Activated CD4-positive, alpha-beta memory T cell treated with anti-CD3 and anti-CD28 coated beads for 36 hours (primary cell): ENCODE measurements at places on chromosomes 1 and 21. TPM values are rescaled to one million over a fixed set of nuclear protein-coding genes. Genes with fewer than 3 reads are reported as not detected.

The KIRREL1 gene
- not detected for total RNA-seq

The BACE2 gene
- total RNA-seq = 0.77 TPM

DNA sequence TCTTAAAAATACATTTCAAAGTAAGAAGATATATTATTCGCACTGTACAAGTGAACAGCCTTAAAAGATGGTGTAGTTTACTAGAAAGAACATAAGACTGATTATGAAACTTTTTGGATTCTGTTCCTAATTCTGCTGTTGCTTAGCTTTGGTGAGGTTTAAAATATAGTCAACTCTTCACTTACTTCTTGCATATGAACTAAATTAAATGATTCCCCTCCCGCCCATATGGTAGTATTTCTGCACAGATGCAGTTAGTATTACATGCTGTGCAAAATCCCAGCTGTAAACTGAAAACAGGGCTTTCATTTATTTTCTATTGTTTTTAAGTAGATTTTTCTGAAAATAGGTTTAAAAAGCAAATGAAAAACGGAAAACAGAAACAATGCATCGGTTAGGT, 345.4 kb upstream of the NCAM2 start:
- no peak for DNase-seq

DNA sequence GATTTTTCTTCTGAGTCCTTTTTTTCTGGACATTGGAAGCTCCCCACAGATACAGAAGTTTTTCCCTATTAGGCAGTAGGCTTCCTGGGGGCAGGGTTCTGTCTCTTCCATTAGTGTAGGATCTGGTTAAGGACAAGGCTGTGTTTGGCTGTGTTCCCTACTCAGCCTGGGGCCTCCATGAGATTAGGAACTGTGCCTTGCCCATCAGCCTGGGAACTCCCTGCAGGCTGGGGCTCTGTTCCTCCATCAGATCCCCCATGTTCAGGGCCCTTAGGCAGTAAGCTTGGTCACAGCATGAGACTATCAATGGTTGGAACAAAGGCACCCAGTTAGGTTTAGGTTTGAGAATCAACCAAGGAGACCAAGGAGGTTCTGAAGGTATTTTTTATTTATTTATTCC, 22.7 kb downstream of the NAV1 start:
- DNase-seq = no peak

GRCh38 chr1:93164816-93165215, 15.4 kb downstream of the TMED5 start:
- no peak for DNase-seq

- DNase-seq = no peak
Measured at GRCh38 chr1:6011946-6012258, 19.7 kb upstream of the NPHP4 start.

GRCh38 chr21:28975397-28975796, 17.3 kb downstream of the LTN1 start:
- DNase-seq = no peak

GRCh38 chr1:39575191-39576015, 1.2 kb downstream of the PABPC4 start:
- DNase-seq = peak; percentile 68

- DNase-seq = no peak
Measured at GRCh38 chr1:183806125-183806524, 1.2 kb downstream of the RGL1 start.
